Tongue (tissue), 3 donors: ENCODE measurements at places on chromosomes 11 and 22.

DNA sequence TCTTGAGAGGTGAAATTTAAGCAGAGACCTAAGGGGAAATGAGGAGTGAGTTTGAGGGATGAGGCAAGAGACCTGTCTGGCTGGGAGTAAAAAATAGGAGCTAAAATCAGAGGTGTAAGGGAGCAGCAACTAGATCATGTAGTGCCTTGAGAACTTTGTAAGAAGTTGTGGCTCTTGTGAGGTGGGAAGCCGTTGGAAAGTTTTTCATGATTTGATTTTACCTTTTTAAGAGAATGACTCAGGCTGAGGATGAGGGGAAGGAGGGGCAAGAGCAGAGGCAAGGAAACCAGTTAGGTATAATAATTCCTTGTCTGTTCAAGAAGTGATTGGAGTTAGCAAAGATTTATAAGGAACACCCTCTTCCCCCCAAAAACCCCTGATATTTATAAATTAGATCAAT, 25.8 kb downstream of the QSER1 start:
- no peak for DNase-seq

GRCh38 chr22:21106000-21106399, 60.3 kb downstream of the LRRC74B start:
- DNase-seq, result no peak

GRCh38 chr11:87368858-87369480, 331.2 kb downstream of the TMEM135 start:
- DNase-seq, result no peak

GRCh38 chr22:18152519-18152918, 2.5 kb downstream of the USP18 start:
- DNase-seq, result no peak

DNA sequence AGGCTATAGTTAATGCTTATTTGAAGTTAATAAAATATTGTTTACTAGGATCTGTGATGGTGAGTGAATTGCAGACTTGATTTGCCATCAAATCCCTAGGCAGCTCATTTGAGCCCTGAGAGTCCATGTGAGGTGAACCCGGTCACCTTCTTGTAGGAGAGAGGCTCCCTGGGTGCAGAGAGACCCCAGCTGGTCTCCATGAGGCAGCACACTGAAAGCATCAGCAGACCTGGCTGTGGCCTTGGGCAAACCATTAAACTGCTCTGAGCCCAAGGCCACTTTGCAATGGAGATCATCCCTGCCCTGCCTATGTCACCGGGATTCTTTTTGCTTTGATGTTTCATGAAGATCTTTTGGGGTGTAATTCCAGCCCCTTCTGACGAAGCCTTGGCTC, 125.2 kb downstream of the MICAL2 start:
- DNase-seq, result no peak

DNA sequence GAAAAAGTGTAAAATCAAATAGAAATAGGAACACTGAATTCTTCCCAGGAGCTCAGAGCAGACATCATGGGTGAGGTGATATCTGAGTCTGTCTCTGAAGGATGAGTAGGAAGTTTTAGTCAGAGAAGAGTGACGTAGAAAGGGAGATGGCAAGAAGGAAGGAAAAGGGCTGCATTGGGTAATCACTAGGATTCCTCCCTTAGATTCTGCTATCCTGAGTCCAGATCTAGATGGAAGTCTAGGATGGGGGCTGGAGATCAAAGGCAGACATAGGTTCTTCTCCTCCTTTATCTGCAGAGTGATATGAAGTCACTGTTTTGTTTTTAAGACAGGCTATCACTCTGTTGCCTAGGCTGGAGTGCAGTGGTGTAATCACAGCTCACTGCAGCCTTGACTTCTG, 30.4 kb downstream of the POU2F3 start:
- DNase-seq, result no peak

DNA sequence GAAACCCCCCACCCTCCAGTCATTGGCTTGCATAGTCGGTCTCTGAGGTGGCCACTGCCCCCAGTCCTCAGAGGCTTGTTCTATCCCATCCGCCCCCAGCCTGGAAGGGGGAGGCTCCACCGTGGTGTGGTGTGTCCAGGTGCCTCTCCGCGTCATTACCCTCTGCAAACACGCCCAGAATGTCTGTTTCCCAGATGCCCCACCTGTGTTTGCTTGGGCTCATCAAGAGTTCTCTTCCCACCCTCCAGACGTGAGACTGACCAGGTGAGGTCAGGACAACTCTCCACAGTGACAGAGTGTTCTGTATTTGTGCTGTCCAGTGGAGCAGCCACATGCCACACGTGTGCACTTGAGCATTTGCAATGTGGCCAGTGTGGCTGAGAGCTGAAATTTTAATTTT, 24.9 kb downstream of the LRRC10B start:
- DNase-seq, result no peak

DNA sequence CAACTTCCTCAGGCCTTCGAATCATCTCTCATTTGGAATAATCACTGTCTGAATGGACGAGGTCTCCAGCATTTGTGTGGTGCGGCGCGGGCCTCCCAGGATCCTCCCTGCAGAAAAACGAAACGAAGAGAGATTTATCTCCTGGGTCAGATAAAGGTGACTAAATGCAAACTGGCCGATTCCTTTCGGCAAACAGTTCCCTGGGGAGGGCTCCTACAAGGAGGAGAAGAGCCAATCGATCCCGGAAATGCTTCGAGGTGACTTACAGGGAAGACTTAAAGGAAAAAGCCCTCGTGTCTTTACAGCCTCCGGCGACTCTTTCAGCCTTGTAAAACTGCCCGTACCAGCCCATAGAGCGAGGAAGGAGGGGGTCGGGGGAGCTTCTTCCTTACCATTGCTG, 126.5 kb downstream of the MIAT start:
- DNase-seq, result no peak

GRCh38 chr11:10623797-10624761, 55.6 kb upstream of the LYVE1 start:
- DNase-seq, result no peak

GRCh38 chr11:63478896-63479295, 12.1 kb downstream of the PLAAT5 start:
- peak; percentile 87 for DNase-seq

DNA sequence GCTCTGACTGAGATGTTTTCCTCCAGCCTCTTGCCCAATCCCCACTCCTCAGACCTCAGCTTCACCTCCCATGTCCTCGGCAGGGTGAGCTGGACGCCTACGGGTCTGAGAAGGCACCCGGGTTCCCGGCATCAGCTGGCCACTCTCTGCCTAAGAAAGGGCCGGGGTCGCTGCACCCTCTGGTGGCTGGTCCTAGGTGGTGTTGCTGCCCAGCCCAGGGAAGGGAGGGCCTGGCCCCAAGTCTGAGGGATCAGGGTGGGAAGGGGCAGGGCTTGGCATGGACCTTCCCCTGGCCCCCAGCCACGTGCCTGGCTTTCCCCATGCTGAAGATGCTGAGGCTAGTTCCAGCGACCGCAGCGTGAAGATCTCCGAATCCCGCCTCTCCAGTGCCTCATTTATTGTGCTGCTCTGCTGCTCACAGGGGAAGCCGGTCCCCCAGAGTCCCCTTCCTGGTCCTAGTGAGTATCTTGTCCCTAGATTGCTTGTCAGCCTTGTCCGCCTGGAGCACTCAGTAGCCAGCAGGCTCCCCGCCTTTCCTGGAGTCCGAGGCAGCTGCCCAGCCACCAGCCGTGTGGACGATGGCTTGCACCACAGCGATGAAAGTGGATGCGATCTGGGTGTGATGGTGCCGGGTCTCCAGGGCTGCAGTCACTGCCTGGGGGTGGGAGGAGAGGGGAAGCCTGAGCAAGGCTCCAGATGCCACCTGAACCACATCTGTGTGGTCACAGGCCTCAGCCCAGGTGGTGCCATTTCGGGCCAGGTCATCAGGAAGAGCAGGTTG, 2.9 kb upstream of the GGT5 start:
- DNase-seq, result peak; percentile 92

DNA sequence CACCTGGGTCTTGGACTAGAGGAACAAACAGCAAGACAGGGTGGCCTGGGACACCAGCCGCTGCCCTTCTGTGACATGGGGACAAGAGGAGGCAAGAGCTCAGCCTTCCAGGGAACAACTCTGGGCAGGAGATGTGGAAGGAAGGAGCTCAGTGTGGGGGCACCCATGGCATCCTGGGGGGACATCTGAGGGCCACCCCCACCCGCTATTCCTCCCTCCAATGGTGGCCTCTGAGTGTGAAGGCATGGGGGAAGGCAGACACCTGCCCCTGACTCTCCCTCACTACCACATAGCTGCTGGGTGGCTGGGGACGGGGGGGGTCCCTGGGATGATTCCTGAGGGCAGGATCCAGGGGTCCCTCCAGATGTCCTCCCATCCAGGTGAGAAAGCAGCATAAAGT, 4.5 kb downstream of the APOBEC3B start:
- DNase-seq, result no peak

GRCh38 chr11:96159968-96160367, 183.0 kb downstream of the MAML2 start:
- DNase-seq, result no peak

DNA sequence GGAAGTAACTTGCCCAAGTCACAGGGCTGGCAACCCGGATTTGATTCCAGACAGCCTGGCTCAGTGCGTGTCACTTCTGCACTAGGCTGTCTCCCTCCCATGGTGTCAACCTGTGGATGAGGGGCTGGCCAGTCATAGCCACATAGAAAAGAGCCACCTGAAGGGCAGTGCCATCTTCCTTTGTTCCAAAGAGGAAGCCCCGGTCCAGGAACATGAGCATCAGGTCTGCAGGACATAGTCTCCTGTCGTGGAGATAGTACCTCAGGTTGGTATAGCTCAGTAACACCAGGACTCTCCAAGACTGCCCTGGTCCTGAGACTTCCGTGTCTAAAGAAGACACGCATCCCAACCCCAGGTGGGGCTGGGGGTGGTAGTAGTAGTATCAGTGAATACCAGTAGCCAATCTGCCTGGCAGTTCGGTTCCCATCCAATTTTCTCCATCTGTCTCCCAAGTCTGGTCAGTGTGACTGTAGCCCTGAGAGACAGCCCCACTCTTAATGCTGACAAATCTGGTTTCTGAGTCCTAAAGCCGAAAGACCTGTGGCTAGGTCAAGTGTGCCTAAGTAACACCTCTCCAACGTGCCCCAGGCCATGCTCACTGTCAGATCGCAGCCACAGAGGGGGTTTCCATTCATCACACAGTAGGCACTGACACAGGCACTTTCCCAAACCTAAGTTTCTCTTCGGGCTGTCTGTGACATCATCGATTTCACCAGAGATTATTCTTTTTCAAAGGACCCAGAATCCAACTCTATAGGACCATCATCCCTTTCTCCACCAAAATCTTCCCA, 33.1 kb downstream of the C11orf58 start:
- DNase-seq, result no peak

DNA sequence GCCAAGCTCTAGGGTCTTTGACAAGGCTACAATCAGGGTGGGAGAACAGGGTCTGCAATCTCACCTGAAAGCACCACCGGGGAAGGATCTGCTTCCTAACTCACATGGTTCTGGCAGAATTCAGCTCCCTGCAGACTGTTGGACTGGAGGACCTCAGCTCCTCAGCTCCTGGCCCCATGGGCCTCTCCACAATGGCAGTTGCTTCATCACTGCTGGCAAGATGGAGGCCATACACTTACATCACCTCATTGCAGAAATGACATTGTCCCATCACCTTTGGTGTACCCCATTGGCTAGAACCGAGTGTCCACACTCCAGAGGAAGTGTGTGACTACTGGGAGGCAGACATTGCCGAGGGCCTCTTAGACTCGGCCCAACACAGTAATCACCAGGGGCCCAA, 20.9 kb upstream of the MPPED1 start:
- no peak for DNase-seq

DNA sequence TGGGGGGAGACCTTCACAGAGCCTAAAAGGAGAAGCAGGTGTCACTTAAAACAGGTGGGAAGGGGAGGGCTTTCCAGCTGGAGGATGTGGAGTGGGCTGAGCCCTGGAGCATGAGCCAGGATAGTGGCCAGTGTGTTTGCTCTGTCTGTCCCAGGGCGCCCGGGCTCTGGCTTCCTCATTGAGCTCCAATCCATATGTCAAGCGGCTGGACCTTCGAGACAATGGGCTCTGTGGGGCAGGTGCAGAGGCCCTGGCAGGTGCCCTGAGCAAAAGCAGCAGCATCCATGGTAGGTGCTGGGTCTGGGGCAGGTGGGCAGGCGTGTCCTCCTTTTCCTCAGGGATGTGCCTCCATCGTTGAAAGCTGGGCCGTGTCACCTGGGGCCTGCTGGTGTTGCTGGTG, 2.0 kb downstream of the LRRC74B start:
- DNase-seq, result no peak

DNA sequence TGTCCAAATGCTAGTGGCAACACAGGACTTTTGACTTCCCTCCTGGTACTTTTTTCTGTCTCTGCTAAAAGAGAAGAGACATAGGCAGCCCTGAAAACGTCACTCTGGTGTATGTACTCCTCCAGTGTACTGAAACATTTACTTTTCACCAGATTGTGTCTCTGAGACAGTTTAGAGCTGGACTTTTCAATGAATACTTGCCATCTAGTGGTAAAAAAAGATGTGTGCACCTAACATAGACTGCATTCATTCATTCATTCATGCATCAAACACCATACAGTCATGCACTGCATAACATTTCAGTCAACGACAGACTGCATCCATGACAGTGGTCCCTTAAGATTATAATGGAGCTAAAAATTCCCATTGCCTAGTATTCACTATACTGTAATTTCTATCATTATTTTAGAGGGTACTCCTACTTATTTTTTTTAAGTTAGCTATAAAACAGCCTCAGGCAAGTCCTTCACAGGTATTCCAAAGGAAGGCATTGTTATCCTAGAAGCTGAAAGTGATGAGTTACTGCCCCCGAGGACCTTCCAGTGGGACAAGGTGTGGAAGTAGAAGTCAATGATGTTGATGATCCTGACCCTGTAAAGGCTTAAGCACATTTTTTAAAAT, 186.2 kb downstream of the SPON1 start:
- peak; percentile 47 for DNase-seq

DNA sequence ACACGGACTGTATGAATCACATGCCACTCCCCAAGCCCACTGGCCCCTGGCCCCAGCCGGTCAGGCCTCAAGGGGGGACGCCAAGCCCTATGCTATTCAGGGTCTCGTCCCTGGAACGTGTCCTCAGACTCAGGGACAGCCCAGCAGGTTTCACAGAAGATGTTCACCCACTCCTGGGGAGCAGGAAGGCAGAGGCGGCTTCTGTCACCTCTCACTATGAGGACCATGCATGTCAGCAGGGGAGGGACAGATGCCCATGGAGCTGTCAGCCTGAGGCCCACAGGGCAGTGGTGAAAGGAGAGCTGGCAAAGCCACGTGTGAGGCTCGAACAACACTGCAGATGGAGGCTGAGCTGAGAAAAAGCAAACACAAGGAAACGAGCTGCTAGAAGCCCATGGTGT, 192.0 kb downstream of the SHANK2 start:
- DNase-seq, result no peak
